ENCODE measurements at places on chromosomes 5 and 9.

DNA sequence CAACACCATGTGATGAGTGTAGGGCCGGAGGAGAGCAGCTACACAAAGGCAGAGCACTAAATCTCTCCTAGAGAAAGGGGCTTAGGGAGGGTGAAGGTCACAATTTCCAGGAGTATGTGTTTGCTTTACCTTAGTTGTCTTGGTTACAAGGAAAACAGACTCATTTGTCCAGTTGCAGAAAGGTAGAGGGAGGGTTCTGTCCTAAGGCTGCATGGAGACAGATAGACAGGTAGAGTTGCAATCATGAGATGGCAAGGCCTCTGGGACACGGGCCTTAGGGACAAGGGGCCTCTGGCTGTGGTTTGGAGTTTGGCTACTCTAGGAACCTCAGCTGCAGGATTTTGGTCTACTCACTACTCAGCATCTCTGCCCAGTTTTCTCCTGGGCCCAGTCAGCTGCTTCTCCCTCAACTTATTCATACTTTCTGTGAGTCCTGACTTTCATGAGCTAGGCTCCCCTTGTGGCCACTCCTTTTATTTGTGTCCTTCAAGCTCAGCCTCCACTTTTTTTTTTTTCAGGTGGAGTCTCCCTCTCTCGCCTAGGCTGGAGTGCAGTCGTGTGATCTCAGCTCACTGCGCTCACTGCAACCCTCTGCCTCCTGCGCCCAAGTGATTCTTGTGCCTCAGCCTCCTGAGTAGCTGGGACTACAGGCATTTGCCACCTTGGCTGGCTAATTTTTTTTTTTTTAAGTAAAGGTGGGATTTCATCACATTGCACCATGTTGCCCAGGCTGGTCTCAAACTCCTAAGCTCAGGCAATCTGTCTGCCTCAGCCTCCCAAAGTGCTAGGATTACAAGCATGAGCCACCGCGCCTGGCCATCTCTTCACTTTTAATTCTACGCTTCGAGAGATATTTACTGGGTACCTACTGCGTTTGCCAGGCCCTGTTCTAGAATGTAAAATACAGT lies 76.6 kb downstream of the PTPDC1 start:
- DNase-seq: no peak

GRCh38 chr9:88605512-88606362 lies 70.8 kb downstream of the NXNL2 start:
- DNase-seq: no peak

DNA sequence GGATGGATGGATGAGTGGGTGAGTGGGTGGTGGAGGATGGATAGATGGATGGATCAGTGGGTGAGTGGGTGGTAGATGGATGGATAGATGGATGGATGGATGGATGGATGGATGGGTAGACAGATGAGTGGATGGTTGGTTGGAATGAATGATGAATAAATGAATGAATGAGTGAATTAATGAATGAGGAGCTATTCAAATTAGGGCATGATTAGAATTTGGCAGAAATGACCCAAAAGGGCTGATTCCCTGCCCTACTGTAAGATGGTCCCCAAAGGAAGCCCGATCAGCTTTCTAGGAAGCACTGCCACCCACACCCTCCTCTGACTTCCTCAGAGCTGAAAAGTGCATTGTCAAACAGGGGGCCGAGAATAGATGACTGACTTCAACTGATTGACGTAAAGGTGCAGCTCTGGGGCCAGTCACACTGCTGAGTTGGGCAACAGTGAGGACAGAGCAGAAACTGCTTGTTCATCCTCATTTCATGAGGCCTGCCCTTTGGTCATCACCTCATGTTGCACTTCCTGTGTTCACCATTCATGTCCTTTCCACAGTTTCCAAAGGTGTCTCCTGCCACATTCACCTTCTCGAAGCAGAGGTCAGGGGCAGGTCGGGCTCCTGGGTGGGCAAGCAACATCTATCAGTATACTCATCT lies 34.3 kb downstream of the NIPAL4 start:
- no peak for DNase-seq

GRCh38 chr5:91383956-91384300 lies 811 bp upstream of the ARRDC3 start:
- DNase-seq: peak; percentile 39

GRCh38 chr9:100324594-100325200 lies 28.0 kb downstream of the TEX10 start:
- DNase-seq: no peak

DNA sequence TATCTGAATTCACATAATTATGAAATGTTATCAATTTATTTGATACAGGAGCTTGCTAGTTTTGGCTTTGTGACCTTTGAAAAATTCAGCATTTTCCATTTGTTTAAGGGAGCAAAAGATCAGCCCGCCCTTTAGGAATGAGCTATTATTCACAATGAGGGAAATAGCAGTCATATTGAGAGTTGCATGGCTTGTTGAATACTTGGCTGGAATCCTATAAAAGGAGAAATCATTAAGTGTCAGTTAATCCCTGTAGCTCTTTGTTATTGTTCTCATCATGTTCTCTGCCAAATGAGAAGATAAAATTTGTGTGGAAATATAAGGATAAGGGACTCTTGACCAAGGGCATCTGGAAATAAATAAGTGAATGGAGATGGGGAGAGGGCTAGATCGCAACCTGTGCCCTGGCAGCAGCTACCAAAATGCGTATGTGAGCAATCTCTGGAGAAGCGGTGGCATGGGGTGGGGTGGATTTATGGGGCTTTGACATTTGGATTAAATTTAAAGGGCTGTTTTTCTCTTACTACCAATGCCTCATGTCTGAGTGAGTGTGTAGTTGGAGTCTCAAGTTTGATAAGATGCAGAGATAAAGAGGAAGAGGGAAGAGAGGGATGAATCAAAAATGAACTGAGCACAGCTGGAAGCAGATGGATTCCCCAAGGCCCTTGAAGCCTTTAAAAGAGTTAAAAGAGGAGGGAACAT lies 237.6 kb downstream of the NNT start:
- DNase-seq: no peak

DNA sequence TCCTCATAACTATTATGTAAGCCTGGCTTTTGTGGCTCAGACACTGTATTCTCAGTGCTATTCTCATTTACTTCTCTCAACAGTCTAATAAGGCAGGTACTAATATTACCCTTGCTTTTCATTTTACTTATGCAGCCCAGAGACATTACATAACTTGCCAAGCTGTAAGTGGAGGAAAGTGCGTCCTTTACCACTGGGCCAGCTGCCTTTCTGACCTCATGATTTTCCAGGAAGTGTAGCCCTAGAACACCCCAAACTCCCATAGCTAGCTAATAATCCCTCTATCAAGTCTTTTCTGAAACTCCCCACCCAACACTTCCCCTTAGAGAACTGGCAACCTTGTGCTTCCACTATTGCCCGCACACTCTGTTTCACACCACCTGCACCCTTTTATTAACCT lies 192.9 kb upstream of the HMHB1 start:
- no peak for DNase-seq

GRCh38 chr5:134932508-134932907 lies 27.6 kb downstream of the PCBD2 start:
- no peak for DNase-seq

- DNase-seq: no peak
Observed at GRCh38 chr5:132209131-132209530, 18.5 kb downstream of the P4HA2 start.

DNA sequence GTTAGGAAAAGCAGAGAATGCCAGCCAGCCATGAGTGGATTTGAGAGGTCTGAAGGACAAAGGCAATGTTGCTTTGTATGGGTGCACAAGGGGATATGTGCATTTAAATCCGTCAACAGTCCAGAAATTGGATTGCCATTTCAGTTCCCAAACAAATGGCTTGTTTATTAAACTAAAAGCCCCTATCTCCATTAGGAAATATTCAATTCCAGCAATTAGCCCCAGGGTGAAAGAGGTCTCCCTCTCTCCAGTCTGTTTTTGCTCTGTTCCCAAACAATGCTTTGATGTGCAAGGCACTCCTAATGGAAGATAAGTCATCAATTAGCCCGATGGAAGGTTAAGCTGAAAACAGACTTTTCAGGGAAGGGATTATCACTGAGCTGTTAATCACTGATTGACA lies 101.3 kb downstream of the C9orf152 start:
- no peak for DNase-seq
